ENCODE measurements at places on chromosomes 11 and 22. TPM values are rescaled to one million over a fixed set of nuclear protein-coding genes. Genes with fewer than 3 reads are reported as not detected.

DNAL4 gene
- total RNA-seq: 5.2 TPM

C1QTNF5 gene
- total RNA-seq: not detected

MEI1 gene
- total RNA-seq: 40.1 TPM

CRYBA4 gene
- not detected for total RNA-seq

OR4D5 gene
- not detected for total RNA-seq

TLCD5 gene
- total RNA-seq: 0.13 TPM

TMEM151A gene
- total RNA-seq: not detected

YPEL1 gene
- total RNA-seq: 0.91 TPM

GALR3 gene
- not detected for total RNA-seq

SYT12 gene
- 0.08 TPM for total RNA-seq

STT3A gene
- 146 TPM for total RNA-seq
